ENCODE measurements at places on chromosomes 6 and 20. TPM values are rescaled to one million over a fixed set of nuclear protein-coding genes. Genes with fewer than 3 reads are reported as not detected.

The OPN5 gene
- total RNA-seq, result 0.09 TPM

The BPI gene
- not detected for total RNA-seq

The CGAS gene
- total RNA-seq, result 0.24 TPM

The SAMD10 gene
- total RNA-seq, result 12.8 TPM

The BTNL2 gene
- total RNA-seq, result not detected

The SLCO4A1 gene
- total RNA-seq, result 3.6 TPM

The SLPI gene
- total RNA-seq, result not detected

The TRAPPC3L gene
- total RNA-seq, result not detected

The TTBK1 gene
- total RNA-seq, result 1.7 TPM

The SLC22A2 gene
- not detected for total RNA-seq

The RAD21L1 gene
- not detected for total RNA-seq

The NMBR gene
- 0.74 TPM for total RNA-seq

The TMEM244 gene
- not detected for total RNA-seq

DNA sequence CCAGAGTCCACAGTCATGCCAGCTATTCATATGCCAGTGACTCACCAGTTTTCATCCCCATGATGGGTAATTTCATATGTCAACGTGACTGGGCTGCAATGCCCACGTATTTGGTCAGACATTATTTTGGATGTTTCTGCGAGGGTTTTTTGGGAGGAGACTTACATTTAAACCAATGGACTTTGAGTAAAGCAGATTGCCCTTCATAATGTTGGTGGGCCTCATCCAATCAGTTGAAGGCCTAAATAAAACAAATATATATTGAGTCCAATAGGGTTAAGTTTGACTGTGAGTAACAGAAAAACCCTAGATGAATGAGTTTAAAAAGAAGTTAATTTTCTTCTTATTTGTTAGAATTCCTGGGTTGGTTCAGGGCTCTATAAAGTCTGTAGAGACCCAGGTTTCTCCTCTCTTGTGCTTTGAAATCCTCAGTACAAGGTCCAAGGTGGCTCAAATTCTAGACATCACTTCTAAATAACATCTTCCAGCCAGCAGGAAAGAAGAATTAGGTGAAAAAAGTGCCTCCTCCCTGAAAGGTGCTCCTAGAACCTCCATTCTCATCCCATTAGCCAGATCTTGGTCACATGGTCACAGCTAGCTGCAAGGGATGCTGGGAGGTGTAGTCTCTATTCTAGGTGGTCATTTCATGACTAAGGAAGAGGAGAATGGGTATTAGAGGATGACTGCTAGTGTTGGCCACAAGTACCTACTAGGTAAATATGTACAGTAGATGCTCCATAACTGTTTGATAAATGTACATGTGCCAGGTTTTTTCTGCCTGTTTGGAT, 16.7 kb upstream of the NEDD9 start:
- no peak for DNase-seq

- DNase-seq, result peak; percentile 25
These were observed 590 bp downstream of the RNF217 start for GRCh38 chr6:124962639-124963415.

DNA sequence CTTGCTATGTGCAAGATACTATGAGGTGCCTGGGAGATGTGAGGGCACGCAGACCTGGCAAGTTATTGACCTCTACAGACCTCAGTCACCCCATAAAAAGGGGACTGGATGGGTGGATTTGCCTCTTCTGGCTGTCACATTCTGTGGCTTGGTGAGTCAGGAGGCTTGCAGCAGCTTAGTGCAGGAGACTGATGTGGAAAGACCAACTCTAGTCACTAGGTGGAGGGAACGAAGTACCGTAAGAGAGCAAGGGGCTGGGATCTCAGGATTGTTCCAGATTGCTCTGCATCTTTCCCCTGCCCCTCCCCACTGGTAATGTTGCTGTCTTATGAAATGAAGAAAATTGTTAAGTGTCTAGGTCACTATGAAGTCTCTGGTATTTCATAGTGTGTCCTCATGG, 3.3 kb downstream of the MAPRE1 start:
- DNase-seq, result no peak

GRCh38 chr20:10609276-10609675, 64.5 kb downstream of the JAG1 start:
- DNase-seq, result no peak

- peak; percentile 26 for DNase-seq
These were observed 23.0 kb upstream of the CD24 start for GRCh38 chr6:106997392-106998158.

DNA sequence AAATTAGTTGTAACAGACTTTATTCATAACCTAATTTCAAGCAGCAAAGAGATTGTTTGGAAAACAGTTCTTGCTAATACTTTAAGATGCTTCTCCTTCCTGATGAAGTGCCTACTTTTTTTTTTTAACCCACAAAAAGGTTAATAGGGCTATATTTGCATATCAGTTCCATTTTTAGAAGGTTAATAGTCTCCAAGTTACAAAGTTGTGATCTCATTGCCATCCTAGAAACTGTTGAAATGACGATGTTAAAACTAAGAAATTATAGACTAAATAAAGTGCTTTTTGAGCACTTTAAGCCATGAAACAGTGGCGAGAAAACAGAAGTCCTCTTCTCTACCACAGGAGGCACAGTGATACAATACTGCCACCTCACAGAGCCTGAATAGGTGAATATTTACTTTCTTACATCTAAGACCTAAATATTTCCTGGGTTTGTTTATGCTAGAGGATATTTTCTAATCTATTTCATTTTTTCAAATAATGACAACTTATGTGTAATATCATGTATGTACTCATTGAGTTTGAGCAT, 5.3 kb downstream of the RNF144B start:
- DNase-seq, result no peak

DNA sequence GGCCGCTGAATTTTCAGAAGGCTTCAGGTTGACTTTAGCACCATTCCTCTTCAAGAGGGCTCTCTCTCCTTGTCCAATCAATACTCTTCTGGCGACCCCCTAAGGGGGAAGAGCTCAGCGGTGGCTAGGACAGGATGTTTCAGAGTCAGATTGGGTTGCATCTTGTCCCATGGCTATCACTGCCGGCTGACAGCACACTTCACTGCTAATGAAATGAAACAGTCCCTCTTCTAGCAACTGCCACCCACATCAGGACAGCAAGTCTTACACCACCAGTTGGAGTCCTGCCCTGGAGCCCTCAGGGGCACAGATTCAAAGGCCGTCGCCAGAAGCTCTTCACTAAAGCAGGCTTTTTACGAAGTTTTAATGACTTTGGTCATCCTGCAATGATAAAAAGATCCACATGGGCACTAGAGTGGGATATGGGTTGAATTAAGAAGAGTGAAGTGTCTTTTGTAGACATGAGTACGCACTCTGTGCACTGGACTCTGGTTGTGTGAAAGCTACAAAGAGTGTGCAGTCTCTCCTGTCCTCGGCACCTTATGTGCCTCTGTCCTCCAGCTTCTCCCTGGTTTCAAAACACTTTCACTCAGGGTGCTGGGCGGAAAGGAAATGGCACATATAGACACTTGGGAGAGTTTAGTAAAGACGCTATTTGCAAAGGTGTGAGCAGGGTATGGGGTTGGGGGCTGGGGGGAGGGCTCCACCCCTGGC, 66.1 kb upstream of the SLC22A16 start:
- no peak for DNase-seq

- no peak for DNase-seq
These were observed 12.8 kb upstream of the PLCG1 start for GRCh38 chr20:41124451-41125094.

GRCh38 chr6:73985891-73986290, 289.9 kb downstream of the CD109 start:
- no peak for DNase-seq

DNA sequence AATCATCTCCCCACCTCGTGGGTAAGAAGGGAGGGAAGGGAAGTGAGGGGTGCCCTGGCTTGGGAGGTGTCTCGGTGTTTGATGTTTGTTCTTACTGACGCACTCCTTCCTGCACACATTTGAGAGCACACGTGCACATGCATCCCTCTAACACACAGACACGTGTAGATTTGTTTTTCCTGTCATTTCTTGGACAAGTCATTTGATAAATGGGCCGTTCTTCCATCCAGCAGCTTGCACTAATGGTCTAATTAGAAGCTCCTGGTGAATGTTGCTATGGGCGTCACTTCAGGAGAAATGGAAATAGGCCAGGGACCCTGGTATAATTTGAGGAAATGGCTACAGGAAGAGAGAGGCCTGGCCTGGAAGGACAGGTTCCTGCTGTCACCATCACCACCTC, 352.5 kb downstream of the CDH4 start:
- no peak for DNase-seq

- DNase-seq, result no peak
These were observed 34.5 kb upstream of the TSHZ2 start for GRCh38 chr20:52937591-52938100.

GRCh38 chr6:82080767-82081166, 166.8 kb downstream of the IBTK start:
- no peak for DNase-seq

DNA sequence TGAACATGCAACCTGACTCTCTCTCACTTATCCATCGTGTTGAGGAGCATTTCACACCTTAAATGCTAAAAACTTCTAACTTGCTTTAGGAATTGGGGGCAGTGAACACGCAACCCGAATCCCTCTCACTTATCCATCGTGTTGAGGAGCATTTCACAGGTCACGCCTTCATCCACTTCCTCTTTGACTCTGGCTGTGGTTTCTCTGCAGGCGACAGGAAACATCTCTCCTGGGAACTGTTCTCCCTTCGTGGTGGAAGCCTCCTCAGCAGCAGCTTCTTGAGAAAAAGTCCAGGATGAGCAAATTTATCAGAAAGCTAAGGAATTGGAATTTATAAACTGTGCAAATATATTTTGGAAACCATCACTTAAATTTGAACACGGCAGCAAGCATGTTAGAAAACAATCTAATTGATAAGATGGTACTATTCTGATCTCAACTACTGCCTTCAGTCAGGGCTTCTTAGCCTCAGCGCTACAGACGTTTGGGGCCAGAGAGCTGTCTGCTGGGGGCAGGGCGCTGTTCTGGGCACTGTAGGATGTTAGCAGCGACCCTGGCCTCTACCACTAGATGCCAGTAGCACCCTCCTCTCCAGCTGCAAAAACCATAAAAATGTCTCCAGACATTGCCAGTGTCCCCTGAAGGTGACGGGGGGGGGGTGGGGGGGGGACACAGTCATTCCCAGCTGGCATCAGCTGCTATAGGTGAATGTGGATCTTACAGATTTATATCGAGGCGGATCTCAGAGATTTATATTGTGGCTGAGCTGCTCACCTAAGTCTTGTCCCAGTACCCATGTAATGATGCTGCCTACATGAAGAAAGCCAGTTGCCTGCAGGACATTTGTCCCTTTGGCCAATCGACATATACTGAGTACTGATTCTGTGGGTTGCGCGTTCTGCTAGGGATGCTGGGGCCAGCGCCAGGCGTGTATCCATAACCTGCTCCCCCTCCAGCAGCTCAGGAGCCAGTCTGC, 26.2 kb downstream of the CTCFL start:
- DNase-seq, result no peak

DNA sequence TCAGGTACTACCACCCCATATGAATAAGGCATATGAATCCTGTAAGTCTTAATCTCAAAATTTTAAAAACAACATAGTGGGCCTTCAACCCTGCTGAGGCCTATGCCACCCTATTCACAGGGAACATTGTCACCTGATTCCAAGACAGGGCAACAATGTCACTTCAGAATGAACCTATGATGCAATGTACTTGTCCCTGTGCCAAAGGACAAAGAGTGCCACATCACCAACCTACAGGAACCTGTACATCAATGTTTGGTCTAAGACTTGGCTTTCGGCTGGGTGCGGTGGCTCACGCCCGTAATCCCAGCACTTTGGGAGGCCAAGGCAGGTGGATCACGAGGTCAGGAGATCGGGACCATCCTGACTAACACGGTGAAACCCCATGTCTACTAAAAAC, 318.5 kb upstream of the JARID2 start:
- DNase-seq, result no peak

- DNase-seq, result no peak
These were observed 85.0 kb downstream of the FNDC1 start for GRCh38 chr6:159254186-159254585.

DNA sequence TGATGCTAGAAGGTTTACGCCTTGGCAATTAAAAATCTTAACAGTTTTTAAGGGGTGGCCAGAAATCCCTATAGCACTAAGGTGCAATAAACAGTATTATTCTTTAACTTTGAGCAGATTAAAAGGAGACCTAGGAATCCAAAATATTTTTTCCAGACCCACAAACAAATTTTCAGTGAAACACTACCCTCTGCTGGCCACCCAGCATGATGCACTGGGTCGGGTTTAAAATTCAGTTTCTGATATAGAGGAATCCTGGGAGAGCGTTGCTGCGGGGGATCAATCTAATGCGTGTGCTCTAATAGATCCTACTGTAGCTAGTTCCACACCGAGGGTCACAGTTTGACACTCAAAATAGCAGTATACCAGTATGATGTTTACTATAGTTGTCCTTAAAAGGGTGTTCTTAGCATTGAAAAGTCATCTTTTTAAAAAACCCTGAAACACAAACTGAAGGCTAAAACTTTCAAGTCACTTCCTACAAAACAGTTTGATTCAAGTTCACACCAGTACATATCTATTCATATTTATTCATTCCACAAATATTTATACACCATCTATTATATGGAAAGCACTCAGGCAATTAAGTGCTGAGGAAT, 10.2 kb downstream of the UBE3D start:
- DNase-seq, result peak; percentile 34

Measured in progenitor cell of endocrine pancreas (in vitro differentiated cells).